ENCODE measurements at places on chromosomes 11 and 22.

DNA sequence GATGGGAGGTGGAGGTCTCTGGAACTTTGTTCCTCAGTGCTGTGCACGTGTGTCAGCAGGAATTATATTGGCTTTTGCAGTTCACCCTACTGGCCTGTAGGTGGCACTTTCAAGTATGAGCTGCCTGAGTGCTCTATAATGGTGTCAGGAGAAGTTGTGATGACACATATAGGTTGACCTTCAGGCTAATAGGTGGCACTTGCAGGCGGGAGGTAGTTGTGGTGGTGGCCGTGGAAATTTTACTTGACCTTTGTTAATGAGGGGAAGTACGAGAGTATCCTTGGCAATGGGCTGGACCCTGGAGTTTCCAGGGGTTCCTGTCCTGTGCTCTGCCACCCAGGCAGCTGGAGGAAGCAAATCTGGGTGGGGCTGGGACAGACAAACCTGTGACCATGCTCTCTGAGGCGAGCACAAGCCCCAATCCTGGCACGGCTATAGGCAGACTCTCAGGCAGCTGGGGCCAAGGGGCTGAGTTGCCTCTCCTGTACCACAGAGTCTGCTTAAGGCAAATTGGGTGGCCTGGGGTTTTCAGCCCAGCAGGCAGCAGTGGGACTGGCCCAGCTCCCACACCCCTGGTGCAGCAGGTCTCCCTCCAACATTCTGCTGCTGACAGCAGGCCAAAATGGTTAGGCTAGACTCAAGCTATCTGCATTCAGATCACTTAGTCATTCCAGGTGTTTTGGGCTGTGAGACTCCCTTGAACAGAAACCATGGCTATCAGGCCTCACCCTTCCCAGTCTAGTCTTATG, 147.5 kb upstream of the CTSC start:
- DNase-seq, result no peak

DNA sequence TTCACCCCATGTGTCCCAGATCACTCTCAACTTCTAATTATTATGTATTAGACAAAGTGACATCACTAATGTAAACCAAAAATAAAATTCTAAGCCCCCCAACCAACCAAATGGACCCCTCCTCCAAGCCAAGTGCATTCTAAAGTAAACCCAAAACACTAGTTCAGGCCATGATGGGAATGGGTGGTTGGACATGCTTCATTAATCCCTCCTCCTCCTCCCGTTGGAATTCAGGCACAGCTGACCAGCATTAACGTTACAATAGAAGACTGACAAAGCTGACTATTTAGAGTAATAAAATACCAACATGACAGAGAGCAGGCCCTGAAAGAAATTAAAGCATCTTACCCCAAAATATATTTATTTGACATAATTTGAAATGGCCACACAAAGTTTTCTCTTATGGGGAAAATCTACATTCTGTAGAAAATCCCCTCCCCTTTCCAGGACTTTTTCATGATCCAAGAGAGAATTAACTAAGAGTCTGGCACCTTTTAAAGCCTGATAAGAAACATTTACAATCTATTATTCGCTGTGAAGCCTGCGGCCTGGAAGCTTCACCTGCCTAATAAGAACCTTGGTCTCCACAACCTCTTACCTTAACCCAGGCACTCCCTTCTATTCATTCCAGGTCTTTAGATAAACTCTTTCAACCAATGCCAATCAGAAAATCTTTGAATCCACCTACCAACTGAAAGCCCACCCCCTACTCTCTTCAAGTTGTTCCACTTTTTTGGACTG, 948.5 kb upstream of the CCDC90B start:
- DNase-seq, result no peak

DNA sequence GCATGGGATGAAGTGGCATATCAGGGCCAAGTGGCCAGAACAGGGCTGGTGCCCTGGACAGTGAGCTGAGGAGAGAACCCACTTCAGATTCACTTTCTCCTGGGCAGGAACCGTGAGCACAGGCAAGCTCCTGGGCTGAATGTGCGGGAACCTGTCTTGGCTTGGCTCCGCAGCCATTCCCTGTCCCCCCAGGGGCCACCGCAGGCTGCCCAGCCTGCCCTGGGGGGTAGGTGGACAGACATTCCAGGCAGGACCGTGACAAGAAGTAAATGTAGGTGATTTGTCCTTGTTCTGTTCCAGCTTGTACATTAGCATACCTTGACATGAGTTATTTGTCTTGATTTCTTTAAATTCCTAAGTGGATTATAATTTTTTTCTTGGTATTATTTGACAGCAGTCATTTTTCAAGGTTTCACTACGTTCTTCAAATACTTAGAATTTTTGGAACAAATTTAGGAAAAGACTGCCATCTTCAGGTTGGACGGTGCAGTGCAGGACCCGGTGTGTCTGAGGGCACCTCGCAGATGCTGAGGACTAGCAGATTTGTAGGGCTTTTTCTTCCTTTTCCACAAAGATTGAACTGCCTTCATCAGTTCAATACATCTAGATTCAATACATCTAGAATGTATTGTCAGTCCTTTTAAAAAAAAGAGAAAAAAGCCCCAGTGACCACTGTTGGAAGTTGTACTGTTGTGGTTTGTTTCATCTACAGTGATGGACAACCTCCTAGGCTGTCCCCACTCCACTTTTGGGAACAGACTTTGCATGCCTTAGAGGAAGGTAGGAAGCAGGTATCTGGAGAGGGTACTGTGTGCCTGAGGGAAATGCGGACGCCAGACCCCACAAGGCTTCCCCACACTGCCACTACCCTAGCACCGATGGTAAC, 115.1 kb upstream of the RASSF10 start:
- DNase-seq, result no peak

DNA sequence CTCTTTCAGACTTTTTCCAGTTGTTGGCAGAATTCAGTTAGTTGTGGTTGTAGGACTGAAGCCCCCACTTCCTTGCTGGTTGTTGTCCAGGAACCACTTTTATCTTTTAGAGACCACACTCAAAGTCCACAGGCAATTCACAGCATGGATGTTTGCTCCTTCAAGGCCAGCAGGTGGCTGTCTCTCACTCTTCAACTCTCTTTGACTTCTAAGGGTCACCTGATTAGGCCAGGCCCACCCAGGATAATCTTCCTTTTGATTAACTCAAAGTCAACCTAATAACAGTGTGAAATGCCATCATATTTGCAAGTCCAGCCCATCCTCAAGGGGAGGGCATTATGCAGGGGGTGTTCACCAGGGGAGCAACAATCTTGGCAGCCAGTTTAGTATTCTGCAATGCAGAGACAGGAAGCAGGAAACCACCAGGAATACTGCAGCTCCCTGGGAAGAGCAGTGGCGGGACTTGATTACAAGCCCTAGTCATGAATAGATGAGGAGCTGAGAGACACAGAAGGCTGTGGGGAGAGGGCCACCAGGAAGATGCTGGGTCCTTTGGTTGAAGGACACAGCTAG, 52.4 kb downstream of the LRRC74B start:
- no peak for DNase-seq

- DNase-seq, result no peak
Observed at GRCh38 chr11:21653951-21654421, 538.9 kb upstream of the ANO5 start.

DNA sequence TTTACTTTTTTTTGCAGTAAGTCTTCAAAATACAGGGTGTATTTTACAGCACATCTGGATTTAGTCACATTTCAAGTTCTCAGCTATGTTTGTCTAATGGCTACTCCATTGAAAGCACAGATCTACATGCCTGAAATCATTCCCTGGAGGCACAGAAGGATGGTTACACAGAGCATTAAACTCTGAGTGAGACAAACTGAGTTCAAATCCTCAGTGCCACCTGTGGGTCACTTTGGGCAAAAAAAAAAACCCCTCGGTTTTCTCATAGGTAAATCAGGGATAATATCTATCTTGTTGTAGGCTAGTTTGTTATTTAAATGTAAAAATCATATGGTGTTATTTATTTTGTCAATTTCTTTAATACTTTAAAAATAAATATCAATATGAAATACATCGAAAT, 7.7 kb downstream of the ANKRD49 start:
- DNase-seq, result no peak

- no peak for DNase-seq
Observed at GRCh38 chr11:82494988-82495432, 238.7 kb downstream of the FAM181B start.

DNA sequence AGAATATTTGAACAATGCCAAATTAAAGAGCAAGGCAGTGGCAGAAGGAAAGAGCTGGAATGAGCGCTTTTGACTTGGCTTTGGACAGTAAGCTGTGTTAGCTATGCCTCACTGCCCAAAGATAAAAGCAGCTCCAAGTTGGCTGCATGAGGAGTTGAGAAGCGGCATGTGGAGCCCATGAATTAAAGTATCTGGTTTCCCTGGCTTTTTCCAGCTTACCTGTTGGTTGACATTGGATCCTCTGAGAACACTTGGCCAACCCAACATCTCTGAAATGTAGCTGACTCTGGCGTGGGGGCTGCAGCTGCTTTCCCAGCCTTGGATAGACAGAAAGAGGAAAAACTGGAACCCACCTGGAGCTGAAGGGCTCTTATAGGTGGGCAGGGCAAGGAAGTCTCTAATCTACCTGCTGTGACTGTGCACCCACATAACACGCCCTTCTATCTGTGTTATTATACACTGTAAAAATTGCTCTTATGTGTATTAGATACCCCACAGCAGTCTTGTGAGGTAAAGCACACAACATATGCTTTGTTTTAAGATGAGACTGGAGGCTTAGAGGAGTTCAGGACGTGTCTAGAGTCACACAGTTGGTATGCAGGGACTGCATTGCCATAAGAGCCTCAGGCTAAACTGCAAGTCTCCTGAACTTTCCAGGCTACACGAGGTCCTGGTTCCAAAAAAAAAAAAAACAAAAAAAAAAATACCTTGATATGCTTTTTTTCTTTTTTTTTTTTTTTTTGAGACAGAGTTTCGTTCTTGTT, 5.8 kb downstream of the UBASH3B start:
- DNase-seq, result no peak

- no peak for DNase-seq
Observed at GRCh38 chr11:57461841-57462489, 1.6 kb downstream of the RTN4RL2 start.

DNA sequence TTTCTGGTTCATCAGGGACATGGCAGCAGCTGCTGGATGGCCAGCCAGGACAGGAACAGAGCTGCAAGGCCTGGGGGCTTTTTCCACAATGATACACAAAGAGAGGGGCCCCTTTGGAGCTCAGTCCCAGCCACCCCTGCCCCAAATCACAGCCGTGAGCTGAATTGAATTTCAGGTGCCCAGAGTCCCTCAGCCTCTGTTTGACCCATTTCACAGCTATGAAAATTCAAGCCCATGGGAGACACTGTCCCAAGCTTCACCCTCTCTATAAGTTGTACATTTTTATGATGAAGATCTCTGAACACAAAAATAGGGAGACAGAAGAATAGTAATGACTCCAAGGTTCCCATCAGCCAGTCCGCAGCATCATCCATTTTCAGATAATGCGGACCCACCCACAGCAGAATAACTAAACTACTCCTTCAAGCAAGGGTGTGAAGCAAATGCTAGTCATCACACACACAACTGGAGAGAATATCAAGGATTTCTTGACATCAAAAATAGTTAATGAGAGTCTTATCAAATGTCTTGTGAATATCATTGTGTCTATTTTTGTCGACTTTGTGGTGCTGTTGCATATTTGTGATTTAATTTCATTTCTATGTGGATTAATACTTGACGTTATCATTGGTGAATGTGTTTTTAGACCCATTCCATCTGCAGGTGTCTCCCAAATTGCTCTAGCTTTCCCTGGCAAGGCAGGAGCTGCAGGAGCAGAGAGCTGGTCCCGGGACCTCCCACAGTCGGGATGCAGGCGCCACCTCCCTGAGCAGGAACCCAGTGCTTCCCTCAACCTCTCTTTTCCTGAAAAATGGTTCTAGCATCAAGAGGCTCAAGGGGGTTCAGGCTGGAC, 24.7 kb downstream of the IGLL5 start:
- DNase-seq, result no peak

GRCh38 chr11:70471254-70471653, 72.9 kb downstream of the CTTN start:
- DNase-seq, result no peak
